Subcutaneous adipose tissue (tissue), 4 donors: ENCODE measurements at places on chromosomes 4 and X. TPM values are rescaled to one million over a fixed set of nuclear protein-coding genes. Genes with fewer than 3 reads are reported as not detected.

HPSE gene
- 3.5 TPM for total RNA-seq

TLL1 gene
- 1.7 TPM for total RNA-seq

CDS1 gene
- 0.19 TPM for total RNA-seq

REPS2 gene
- 10.3 TPM for total RNA-seq

APLN gene
- not detected for total RNA-seq

GABRE gene
- 120 TPM for total RNA-seq

LANCL3 gene
- 0.88 TPM for total RNA-seq

PNMA5 gene
- not detected for total RNA-seq

WNK3 gene
- total RNA-seq = 1.1 TPM

MAGEA1 gene
- not detected for total RNA-seq

UPF3B gene
- 6.4 TPM for total RNA-seq

GLA gene
- total RNA-seq = 22.0 TPM

GDI1 gene
- total RNA-seq = 89.7 TPM

CENPVL3 gene
- total RNA-seq = not detected

PRRG3 gene
- 0.49 TPM for total RNA-seq

AMOT gene
- total RNA-seq = 11.1 TPM

PDCL2 gene
- total RNA-seq = not detected

LRCH2 gene
- total RNA-seq = 6.0 TPM

DKK2 gene
- total RNA-seq = 2.6 TPM

RBMX2 gene
- 17.8 TPM for total RNA-seq

TRAM1L1 gene
- 1.2 TPM for total RNA-seq

KCNIP4 gene
- 0.34 TPM for total RNA-seq

NHSL2 gene
- 9.3 TPM for total RNA-seq

PDZD4 gene
- total RNA-seq = 0.65 TPM

CPEB2 gene
- total RNA-seq = 26.0 TPM

CABS1 gene
- total RNA-seq = not detected

ART3 gene
- not detected for total RNA-seq

PLAC1 gene
- total RNA-seq = not detected

KDM6A gene
- 27.3 TPM for total RNA-seq

STARD8 gene
- total RNA-seq = 14.0 TPM

PAGE3 gene
- total RNA-seq = not detected

PRR32 gene
- total RNA-seq = not detected

SLC4A4 gene
- total RNA-seq = 18.6 TPM

GRSF1 gene
- total RNA-seq = 52.2 TPM

HTR2C gene
- total RNA-seq = not detected

KLB gene
- total RNA-seq = 50.3 TPM

CRLF2 gene
- total RNA-seq = 1.5 TPM

LNX1 gene
- total RNA-seq = 62.5 TPM

TMPRSS11D gene
- not detected for total RNA-seq

GC gene
- total RNA-seq = not detected

PI4K2B gene
- 14.3 TPM for total RNA-seq

PFKFB1 gene
- total RNA-seq = 4.7 TPM

TRPC3 gene
- 1.5 TPM for total RNA-seq

GUF1 gene
- 15.6 TPM for total RNA-seq

FRG2 gene
- not detected for total RNA-seq
